HFFc6 (cell line): ENCODE measurements at places on chromosomes 7 and 10.

GRCh38 chr10:91597197-91597881 lies 35.5 kb downstream of the PPP1R3C start:
- DNase-seq = no peak

DNA sequence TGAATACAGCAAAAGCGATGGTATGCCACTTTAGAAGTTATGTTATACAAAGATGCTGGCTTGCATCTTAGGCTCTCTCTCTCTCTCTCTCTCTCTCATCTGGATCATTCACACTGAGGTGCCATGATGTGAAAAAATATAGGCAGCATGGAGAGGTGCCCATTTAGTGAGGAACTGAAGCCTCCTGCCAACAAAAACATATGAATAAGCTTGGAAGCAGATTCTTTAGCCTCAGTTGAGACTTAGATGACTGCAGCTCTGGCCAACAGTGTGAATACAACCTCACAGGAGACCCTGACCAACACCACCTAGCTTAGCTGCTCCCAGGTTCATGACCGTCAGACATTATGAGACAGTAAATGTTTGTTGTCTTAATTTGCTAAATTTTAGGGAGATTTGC lies 560.1 kb upstream of the LRRTM3 start:
- no peak for DNase-seq

- no peak for DNase-seq
Observed at GRCh38 chr10:133616371-133617130, 10.0 kb downstream of the FRG2B start.

DNA sequence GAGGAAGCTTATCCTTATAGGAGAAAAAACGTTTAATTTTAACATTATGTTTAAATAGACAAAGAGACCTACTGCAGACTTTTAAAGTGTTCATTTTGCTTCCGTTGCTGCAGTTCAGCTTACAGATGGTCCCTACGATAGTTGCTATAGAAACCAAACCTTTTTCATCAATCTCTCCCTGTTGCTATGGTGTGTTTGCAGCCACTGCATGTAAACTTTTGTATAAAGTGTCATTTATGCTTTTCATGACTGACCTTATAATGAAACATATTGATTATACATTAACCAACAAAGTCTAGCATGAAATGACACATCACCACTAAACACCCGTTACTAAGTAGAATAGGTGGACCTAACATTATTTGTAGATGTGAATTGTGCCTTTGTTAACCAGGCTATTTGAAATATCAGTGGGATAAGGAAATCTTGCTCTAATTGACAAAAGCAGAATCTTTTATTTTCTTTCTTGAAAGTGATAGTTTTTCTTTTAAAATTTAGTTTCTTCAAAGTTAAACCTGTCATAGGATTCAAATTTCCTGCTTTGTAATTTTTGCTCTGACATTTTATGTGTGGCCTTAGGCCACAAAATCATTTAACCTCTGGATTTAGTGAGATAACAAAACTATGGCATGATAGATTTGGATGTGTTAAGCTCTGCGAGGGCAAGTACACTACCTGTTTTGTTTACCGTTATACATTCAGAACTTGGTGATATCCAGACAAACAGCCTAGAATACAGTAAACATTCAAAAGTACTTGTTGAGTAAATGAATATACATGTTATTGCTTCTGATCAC lies 64.0 kb downstream of the CACNB2 start:
- no peak for DNase-seq

DNA sequence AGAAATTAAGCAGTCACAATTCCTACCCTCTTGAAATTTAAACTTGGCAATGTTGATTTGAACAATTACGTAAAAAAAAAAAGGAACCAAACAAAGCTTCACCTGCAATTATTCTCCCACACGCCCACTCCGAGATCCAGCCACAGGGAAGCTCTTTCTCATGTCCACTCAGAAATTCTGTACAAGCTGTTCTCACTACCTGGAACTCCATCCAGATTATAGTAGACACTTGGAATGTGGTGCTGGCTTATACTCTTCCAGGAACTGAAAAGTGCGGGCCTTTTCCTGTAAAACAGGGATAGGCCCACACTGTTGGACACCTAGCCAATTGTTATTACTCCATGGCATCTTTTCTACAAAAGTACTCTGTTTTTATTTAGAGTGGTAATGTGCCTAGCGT lies 20.3 kb upstream of the TOMM7 start:
- DNase-seq = no peak

DNA sequence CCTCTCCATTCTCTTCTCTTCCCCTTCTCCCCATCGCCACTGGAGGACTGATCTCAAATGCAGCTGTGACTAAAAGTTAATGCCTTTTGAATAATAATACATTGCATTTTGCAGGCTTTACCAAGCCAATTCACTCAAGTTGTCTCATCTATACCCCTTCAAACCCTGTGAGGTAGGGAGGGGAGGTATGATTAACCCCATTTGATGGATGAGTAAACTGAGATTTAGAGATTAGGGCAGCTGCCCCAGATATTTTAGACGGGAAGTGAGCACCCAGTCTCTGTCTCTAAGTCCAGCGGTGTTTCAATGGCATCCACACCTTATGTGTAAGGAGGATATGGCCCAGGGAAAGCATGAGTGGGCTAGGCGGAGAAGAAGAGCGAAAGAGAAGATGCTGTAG lies 1.1 kb downstream of the CPA5 start:
- no peak for DNase-seq

DNA sequence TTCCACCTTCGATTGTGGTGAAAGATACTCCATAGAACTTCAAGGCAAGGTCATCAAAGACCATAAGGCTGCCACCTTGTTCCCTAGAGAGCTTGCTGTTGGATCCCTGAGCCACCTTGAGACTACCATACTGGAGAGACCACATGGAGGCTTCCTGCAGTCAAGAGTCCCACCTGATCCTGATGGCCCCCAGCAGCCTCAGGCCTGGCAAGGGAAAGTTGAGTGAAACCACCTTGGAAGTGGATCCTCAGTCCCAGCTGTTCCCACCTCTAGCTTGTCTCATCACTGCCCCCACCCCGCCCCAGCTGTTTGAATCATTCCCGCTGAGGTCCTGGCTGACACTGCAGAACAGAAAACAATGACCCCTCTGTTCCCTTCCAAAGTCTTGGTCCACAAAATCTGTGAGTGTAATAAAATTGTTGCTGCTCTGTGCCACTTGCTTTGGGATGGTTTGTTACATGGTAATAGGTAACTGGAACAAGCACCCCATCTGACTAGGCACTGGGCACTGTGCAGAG lies 32.0 kb downstream of the PRLHR start:
- DNase-seq = no peak

DNA sequence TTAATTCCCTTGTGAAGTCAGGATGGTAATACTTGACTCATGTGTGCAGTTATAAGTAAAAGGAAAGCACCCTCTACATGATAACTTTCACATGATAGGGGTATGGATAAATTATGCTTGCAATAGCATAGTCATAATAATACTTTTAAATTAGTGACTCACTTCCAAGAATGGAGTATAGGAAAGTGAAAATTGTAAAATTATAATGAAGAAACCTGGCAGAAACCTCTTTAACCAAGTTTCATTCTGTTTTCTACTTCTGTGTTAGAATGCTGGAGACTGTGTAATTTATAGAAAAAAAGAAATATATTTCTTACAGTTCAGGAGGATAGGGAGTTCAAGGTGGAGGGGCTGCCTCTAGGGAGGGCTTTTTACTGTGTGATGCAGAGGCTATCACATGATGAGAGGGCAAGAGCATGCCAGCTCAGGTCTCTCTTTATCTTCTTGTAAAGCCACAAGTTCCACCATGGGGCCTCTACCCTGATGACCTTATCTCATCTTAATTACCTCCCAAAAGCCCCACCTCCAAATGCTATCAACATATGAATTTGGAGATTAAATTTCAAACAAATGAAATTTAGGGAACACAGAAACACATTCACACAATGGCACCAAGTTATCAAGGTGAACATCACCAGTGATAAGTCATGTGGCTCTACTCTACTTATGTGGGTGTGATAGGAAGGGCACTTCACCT lies 43.2 kb downstream of the HDAC9 start:
- no peak for DNase-seq

DNA sequence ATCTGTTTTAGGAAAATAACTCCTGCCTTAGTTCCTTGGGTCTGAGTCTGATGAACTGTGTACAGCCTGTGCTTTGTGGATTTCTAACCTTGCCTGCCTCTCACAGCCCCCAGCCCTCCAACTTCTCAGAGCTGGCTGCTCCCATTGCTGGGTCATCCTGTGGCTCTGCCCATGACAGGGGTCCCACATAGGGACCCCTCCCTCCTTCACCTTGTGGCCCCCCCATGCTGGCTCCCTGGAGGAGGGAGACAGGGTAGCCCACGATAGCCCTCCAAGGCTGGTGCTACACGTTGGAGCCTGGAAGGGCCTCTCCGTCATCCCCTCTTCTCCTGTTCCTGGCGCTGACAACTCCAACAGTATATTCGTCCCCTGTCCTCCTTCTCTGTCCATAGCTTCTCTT lies 2.8 kb upstream of the DENND2A start:
- DNase-seq = no peak

GRCh38 chr7:127850195-127850594 lies 181.0 kb downstream of the LRRC4 start:
- no peak for DNase-seq

DNA sequence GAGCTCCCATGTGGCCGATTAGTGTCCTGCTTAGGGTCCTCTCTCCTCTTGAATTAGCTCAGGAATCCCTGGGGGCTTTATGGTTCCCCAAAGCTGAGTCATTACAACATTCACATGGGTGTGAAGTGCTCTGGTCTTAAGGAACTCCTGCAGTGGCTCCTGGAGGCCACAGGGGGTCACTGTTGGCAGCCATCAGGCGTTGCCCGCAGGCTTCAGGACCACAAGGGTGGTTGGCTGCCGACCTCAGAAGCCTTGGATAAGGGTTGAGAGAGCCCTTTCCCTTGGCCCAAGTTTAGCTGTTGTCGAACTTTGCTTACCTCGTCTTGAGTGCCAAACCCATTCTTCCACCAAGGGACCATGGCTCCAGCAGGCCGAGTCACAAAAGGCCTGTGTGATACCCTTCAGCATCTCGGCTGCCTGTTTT lies 61.7 kb downstream of the SH2D4B start:
- DNase-seq = peak; percentile 30
